NCI-H1417 treated with DMSO at 0.1 percent for 48 hours (cell line): ENCODE measurements at places on chromosomes 12 and 14.

- no peak for DNase-seq
These were observed 14.2 kb upstream of the DYRK2 start for GRCh38 chr12:67634303-67634761.

DNA sequence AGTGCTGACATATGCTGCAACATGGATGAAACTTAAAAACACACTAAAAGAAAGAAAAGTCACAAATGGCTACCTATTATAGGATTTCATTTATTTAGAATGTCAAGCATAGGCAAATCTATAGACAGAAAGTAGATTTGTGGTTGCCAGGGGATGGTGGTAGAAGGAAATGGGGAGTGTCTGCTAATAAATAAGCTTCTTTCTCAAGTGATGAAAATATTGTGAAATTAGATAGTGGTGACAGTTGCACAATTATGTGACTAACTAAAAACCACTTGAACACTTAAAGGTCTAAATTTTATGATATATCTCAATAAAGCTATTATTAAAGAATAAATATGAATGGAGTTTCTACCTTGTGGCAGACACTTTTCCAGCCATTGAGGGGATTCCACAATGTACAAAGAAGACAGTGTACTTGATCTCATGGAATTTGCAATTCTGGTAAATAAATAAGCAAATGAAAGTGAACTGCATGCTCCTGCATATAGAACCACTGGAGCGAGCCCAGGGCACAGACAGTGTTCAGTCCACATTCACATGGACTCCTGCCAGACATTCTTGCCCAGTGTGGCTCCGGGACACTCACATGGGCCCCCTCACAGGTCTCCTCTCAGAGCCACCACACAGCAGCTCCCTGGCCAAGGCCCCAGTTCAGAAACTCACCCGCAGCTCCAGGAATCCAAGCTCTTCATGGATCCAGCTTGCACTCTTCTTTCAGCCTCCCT, 107.1 kb upstream of the ARID2 start:
- DNase-seq = no peak

DNA sequence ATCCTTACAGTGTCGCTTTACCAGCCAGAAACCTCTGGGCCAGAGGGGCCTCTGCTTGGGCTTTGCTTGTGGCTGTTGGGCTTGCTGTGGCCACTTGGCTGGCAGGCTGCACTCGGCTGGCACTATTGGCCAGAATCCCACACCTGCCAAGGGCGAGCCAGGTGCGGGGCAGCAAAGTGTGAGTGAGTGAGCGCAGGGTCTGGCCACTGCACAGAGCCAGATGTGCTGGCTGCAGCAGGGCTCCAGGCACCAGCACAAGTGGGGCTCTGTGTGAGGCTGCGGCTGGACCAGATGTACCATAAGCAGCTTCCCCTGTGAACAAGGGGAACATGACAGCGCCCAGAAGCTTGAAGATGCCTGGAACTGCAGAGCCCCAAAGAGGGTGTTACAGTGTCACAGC, 33.5 kb upstream of the ARID2 start:
- no peak for DNase-seq

- no peak for DNase-seq
These were observed 16.9 kb downstream of the OR6S1 start for GRCh38 chr14:20624495-20625070.

DNA sequence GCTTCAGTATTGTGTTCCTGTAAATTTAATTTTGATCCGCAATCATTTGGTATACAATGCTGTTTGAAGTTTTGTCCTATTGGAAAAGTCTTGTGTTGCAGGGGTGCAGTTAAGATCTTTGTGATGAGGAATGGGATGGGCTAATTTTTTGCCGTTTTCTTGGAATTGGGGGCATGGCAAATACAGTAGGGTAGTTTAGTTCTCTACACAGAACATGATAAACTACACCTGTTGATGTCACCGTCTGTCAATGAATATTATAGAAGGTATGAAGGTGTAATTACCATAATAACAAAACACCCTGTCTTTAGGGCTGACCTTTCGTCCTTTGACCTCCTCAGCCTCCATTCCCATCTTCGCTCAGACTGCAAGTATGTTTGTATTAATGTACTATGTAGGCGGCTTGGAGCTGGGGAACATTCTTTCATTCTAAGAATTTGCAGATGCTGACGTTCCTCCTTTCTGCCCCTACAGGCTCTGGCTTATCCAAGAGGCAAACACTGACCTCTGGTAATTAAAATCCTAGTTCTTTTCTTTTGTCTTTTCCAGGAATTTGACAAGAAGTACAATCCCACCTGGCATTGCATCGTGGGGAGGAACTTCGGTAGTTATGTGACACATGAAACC, 1.7 kb downstream of the DYNLL1 start:
- DNase-seq = no peak

DNA sequence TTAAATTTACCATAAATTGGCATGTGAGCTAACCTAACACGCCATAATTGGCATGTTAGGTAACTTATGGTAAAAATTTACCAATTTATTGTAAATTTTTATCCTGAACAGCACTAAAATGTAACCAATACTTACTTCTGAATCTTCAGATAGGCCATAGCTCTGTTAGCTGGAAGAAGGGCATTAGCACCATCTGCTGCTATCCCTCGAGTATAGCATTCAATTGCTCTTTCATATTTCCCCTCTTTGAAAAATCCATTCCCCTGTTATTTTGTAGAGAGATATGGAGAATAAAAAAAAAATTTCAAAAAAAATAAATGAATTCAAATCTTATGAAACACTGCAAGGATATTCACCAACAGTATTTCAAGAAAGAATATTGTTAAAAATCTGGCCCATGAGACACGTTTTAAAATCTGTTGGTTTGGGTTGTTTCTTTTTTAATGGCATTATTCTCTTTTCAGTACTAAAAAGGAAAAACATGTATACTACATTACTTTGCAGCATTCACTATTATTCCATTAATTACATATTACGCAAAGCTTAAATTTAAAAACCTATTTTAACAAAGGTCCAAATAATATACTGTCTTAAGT, 19.1 kb downstream of the RPAP3 start:
- peak; percentile 13 for DNase-seq

DNA sequence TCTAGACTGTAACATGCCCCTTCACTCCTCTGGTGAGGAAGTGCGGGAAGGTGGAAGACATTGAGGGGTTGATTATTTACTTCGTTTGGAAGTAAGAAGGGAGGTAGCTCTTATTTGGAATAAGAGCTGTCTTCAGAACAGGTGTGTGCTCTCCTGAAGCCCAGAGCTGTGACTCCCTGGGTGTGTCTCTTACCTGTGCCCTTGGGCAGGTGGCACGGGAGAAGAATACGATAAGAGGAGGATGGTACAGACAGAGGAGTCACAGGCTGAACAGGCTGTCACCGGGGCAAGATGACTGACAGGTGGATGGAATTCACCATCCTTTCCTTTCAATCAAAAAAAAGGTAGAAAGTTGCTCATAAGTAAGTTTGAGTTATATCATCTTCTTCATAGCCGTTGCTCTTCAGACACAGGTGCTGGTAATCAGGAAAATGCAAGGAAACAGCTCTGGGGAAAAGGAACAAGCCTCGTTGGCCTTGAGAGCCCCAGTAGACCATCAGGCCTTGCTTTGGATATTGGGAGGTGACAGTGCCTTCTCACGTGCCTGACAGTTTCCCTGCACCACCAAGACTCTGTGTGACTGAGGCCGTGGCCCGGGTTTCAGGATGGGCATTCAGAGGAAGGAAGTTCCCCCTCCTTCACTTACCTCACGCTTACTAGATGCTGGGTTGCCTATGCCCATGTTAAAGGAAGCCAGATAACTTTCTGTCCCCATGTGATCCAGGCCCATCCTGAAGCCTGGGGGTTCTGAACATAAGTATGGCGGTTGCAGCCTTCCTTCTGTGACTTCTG, 120.4 kb downstream of the ETV6 start:
- DNase-seq = no peak

DNA sequence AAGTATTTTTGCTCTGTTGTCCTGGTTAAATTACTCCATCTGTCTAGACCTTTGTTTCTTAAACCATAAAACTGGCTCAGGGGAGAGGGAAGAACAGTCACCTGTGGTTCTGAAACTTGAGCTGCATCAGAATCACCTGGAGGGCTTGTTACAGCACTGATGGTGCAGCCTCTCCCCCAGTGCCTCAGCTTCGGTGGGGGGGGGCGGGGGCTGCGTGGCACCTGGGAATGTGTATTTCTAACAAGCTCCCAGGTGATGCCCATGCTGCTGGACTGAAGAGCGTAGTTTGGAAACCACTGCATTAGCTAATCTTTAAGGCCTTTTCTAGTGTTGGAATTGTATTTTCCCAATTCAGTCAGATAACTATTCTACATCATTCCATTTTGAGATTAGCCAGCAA, 42.7 kb downstream of the GPHB5 start:
- peak; percentile 92 for DNase-seq

DNA sequence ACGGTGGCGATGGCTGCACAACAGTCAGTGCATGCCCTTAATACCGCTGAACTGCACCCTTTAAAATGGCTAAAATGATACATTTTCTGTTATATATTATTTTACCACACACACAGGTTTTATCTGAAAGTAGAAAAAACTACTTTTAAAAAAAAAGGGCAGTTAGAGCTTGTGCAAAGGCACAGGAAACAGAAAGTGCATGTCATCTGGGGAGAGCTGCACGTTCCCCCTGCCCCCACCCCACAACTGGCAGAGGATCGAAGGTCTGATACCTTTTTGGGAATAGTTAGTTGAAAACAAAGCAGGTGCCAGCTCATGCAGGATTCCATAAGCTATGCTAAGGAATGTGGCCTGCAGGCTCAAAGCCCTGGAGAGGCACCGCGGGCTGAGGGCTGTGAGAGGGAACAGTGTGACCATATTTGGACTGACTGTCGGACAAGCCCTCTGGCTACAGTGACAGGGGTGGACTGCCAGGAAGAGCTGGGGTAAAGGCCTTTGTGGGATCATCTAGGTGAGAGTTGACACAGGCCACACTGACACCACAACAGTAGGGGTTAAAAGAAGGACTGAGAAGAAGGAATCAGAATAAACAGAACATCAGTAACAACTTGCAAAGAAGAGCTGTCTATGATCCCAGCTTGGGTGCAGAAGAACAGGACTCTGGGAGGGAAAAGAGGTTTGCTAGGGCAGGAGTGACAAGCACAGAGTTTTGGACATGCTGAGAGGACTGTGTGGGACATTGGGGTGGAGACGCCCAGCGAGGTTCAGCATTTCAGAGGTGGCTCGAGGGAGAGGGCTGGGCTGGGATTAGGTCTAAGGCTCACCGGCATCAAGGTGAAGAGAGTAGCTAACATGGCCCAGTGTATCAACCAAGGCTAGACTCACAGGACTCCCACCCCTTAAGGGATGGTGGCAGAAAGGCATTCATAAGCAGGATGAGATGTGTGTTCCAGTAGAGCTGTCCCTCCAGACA, 54.6 kb downstream of the ACTN1 start:
- no peak for DNase-seq

- no peak for DNase-seq
These were observed 215.0 kb downstream of the TBX5 start for GRCh38 chr12:114190971-114191370.

GRCh38 chr12:77980782-77981181, 150.1 kb downstream of the NAV3 start:
- DNase-seq = no peak

- no peak for DNase-seq
These were observed 101.4 kb downstream of the DUSP16 start for GRCh38 chr12:12460935-12461922.

GRCh38 chr14:99033951-99034350, 238.0 kb downstream of the BCL11B start:
- DNase-seq = no peak

DNA sequence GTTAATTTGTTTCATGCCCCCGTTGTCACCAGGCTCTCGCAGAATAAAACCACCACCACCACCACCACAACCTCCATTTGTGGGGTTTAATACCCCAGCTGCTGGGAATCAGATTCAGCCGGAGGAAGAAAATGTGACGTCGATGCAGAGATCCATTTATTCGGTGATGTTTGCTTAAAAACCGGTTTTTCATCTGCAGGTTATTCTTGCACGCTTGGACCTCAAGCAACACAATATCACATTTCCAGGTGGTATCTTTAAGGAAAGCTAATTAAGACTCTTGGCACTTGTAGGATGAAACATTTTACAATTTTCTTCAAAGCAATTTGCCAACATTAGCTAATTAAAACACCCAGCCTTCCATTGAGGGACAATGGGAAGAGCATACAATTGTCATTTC, 39.8 kb downstream of the SPRING1 start:
- peak; percentile 32 for DNase-seq

DNA sequence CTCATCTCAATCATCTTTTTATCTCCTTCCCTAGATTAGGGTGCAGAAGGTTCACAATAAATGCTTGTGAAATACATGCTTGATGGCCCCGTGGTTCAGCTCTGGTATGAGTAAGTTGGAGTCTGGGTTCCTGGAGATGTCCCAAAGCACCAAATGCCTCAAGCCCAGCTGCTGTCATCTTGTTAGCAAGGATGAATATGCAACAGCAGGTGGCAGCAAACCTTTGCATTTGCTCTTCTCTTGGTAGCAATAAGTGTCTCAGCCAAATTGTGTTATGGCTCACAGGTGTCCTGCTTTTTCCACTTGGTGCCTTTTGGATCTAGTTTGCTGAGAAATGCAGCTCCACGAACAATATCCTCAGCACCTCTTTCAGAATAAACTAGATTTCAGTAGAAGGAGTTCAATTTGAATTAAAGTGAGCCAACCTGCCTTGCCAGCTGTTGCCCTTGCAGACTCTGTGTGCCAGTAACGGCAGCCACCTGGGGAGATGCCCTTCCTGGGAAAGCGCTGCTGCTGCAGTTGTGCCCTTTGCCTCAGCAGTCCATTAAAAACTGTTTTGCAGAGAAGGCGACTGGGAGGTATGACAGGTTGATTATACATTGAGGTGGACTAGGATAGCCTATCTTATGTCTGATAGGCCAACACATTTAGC, 417.3 kb downstream of the SNAPC1 start:
- DNase-seq = peak; percentile 63

DNA sequence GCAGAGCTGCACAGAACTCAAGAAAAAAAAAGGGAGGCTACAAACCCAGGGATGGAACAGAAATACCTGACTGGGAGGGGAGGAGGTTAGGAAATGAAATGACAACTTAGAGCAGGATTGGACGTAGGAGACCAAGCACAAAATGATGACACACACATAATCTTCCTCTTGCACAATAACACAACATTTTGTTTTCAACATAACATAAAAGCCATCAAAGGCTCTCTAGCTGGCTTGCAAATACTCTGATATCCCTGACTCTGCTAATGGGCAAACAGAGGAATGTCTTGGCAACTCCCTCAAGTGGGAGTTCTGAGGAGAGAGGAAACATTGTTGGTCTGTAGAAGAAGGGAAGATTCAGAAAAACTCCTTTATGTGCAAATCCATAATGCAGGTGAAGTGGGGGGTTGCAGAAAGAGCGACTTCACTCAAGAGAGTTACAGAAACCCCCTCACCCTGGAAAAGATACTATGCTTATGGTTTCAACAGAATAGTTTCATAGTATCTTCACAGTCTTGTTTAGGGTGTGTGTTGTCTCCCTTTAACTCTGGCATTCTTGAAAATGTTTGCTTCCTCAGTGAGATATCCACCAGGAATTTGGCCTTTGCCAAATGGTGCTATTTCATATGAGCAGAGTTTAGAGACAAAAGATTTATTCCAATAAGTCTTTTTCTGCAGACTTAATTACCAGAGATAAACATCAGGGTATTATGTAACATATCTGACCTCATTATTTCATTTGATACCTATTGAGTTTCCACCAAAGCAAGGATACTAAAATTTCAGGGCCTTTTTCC, 43.8 kb upstream of the LTBP2 start:
- no peak for DNase-seq

GRCh38 chr14:32417956-32418552, 89.0 kb downstream of the AKAP6 start:
- DNase-seq = peak; percentile 40
